ENCODE measurements at places on chromosomes 5 and 9.

DNA sequence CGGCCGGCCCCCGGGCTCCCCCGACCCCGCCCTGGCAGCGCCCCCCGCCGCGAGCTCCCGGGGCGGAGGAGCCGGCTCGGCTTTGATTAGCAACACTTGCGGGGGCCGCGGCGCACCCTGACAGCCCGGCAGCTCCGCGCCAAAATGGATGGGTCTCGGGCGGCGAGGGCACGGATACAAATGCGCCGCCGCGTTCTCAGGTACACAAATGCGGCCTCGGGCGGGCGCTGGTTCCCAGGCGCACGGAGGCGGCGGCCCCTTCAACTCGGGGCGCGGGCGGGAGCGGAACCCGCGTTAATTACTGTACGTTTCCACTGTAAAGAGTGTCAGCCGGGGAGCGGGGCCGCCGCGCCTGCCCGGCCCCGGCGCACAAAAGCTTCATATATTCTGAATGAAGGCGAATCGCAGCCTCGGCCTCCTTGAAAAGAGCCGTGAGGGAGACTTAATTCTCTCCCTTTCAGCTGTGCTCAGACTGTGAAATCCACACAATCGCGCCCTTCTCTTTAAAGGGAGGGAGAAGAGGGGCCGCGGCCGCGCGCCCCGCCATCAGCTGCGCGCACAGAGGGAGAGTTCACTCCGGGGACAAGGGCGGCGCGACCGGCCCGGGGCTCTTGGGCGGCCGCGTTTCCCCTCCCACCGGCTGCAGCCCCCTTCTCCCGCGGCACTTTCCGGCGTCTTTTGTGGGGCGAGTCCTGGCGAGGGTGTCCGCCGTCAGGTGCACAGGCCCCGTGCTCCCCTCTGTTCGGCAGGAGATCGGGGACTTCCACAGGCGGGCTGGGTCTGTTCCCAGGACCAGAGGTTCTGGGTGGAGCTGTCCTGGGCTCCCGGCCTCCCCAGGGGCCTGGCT is 27.0 kb downstream of the MSX2 start:
- H3K4me1 ChIP-seq = peaks cover 47% of the 10 kb centered on the region
- no peaks in the 10 kb centered on the region for H3K27me3 ChIP-seq
- peak; percentile 47 for DNase-seq
- H3K27ac ChIP-seq = peak overlapping the region; percentile 97

- H3K4me1 ChIP-seq = no peaks in the 10 kb centered on the region
- H3K27me3 ChIP-seq = peaks cover 4% of the 10 kb centered on the region
- H3K36me3 ChIP-seq = no peaks in the 10 kb centered on the region
- H3K4me3 ChIP-seq = no peak overlapping the region
- no peak overlapping the region for H3K27ac ChIP-seq
- DNase-seq = no peak
Observed at GRCh38 chr9:103997856-103998370, 96.2 kb upstream of the SMC2 start.

DNA sequence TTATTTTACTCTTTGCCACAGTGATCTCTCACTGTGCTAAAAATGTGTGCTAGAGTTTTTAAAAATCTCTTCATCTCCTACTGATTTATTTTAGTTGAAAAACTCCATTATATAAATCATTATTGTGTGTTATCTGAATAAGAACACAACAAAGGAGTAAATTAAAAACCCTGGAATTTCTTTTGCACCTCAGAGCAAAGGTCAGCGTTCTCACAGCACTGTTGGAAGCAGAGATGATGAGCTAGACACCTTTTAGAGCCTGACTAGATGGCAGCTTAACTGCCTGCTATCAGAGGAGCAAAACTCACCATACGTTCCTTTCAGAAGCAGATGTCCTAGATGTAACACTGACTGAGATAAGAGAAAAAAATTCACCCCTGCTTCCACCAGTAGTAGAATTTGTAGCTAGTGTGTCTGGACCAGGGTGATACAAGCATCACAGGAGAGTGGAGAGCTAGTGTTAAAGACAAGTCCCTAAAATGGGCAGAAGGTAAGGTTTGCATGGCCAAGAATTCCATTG is 147.1 kb downstream of the ENTREP1 start:
- no peak overlapping the region for H3K4me3 ChIP-seq
- DNase-seq = no peak
- no peaks in the 10 kb centered on the region for H3K36me3 ChIP-seq
- no peaks in the 10 kb centered on the region for H3K27me3 ChIP-seq
- no peak overlapping the region for H3K27ac ChIP-seq
- peaks cover 20% of the 10 kb centered on the region for H3K4me1 ChIP-seq

GRCh38 chr9:18889550-18889949 is 143.5 kb downstream of the SAXO1 start:
- no peak overlapping the region for H3K27ac ChIP-seq
- DNase-seq = no peak
- no peaks in the 10 kb centered on the region for H3K27me3 ChIP-seq
- H3K36me3 ChIP-seq = peaks cover 25% of the 10 kb centered on the region
- no peak overlapping the region for H3K4me3 ChIP-seq

GRCh38 chr5:127813633-127814587 is 110.7 kb downstream of the CCDC192 start:
- H3K27me3 ChIP-seq = no peaks in the 10 kb centered on the region
- peak overlapping the region; percentile 58 for H3K27ac ChIP-seq
- no peaks in the 10 kb centered on the region for H3K36me3 ChIP-seq
- peaks cover 15% of the 10 kb centered on the region for H3K4me1 ChIP-seq
- H3K4me3 ChIP-seq = no peak overlapping the region

DNA sequence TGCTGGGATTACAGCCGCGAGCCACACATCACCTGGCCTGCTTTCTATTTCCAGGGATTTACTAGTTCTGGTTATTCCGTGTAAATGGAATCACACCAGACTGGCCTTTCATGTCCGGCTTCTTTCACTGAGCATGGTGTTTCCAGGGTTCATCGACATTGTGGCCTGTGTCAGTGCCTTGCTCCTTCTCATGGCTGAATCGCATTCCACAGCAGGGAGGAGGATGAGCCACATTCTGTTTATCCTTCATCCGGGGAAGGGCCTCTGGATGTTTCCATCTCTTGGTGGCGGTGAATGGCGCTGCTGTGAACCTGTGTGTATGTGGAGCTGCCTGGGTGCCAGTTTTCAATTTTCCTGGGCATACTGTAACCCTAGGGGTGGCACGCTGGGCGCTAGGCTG is 58.7 kb upstream of the RNU6ATAC start:
- peak overlapping the region; percentile 66 for H3K27ac ChIP-seq
- no peak overlapping the region for H3K4me3 ChIP-seq
- no peak for DNase-seq

- DNase-seq = no peak
- H3K27ac ChIP-seq = no peak overlapping the region
- H3K36me3 ChIP-seq = no peaks in the 10 kb centered on the region
- no peak overlapping the region for H3K4me3 ChIP-seq
Observed at GRCh38 chr5:14773588-14773987, 98.0 kb downstream of the ANKH start.

GRCh38 chr5:1437226-1437829 is 7.9 kb downstream of the SLC6A3 start:
- no peak overlapping the region for H3K4me3 ChIP-seq
- H3K27me3 ChIP-seq = peaks cover 50% of the 10 kb centered on the region
- H3K27ac ChIP-seq = no peak overlapping the region
- H3K4me1 ChIP-seq = no peaks in the 10 kb centered on the region
- DNase-seq = no peak

GRCh38 chr5:93602241-93603077 is 19.4 kb downstream of the NR2F1 start:
- peaks cover 15% of the 10 kb centered on the region for H3K4me1 ChIP-seq
- H3K36me3 ChIP-seq = no peaks in the 10 kb centered on the region
- H3K4me3 ChIP-seq = peak overlapping the region; percentile 39
- H3K27me3 ChIP-seq = peaks cover 32% of the 10 kb centered on the region

DNA sequence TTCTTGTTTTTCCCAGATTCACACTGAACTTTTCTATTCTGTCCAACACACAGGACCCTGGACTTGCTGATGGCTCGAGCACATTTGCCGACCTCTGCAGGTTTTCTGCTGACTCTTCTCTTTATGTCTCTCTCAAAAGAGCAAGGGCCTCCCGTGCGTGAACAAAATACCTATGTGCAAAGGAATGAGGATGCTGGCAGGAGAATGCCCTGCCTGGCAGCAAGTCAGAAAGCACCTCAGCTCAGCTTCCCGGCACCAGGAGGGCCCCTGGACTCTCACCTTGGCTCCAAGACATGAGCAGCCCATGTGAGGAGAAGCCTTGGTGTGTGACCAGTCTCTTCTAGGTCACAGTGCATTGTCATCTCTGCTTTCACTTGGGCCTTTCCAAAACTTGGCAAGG is 36.1 kb downstream of the PAPPA start:
- no peak overlapping the region for H3K27ac ChIP-seq
- H3K4me3 ChIP-seq = no peak overlapping the region
- DNase-seq = no peak
- H3K36me3 ChIP-seq = no peaks in the 10 kb centered on the region
- peaks cover 1% of the 10 kb centered on the region for H3K27me3 ChIP-seq

DNA sequence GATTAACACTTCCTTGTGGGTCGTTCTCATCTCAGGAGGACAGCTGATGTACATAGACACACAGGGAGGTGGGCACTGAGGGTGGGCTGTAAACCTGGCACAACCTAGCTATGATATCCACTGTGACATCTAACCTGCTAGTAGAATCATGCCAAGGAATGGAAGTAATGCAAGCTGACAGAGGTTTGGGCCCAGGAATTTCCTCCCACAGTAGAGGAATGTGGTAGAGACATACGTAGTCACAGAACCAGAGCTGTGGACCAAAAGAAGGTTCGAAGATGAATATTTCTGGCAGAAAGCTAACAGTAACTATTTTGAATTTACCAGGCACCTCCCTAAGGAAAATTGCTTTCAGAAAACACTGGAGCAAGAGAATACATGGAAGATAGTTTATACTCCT is 15.2 kb upstream of the DNAJC25 start:
- DNase-seq = no peak
- H3K4me3 ChIP-seq = no peak overlapping the region
- peaks cover 2% of the 10 kb centered on the region for H3K4me1 ChIP-seq
- H3K27me3 ChIP-seq = peaks cover 5% of the 10 kb centered on the region

DNA sequence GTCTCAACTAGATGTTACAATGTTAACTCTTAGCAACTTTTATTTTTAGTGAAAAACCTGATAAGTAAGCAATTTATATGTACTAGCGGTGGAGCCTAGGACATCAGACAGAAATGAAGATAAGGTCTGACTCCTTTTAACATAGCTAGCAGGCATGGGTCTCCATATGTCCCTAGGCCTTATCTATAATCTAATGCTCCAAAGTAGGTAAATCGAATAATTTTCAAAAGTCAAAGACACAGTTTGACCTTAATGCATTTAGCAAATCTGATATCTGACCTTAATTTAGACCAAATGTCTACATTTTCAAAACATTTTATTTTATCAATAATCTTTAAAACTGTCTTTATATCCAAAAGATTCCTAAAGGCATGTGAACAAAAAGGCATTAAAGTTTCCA is 305.0 kb upstream of the CCNH start:
- H3K4me3 ChIP-seq = no peak overlapping the region
- H3K36me3 ChIP-seq = no peaks in the 10 kb centered on the region

GRCh38 chr5:77498952-77499351 is 6.8 kb upstream of the WDR41 start:
- DNase-seq = no peak
- H3K27me3 ChIP-seq = peaks cover 52% of the 10 kb centered on the region
- H3K36me3 ChIP-seq = peaks cover 6% of the 10 kb centered on the region
- no peak overlapping the region for H3K4me3 ChIP-seq
- no peaks in the 10 kb centered on the region for H3K4me1 ChIP-seq

GRCh38 chr9:109476642-109477257 is 21.4 kb downstream of the PTPN3 start:
- peak overlapping the region; percentile 4 for H3K27ac ChIP-seq
- H3K4me1 ChIP-seq = peaks cover 19% of the 10 kb centered on the region
- DNase-seq = no peak
- no peaks in the 10 kb centered on the region for H3K36me3 ChIP-seq

GRCh38 chr5:151225475-151225874 is 1.6 kb upstream of the CCDC69 start:
- no peaks in the 10 kb centered on the region for H3K36me3 ChIP-seq
- H3K4me3 ChIP-seq = no peak overlapping the region
- DNase-seq = no peak
- H3K27ac ChIP-seq = no peak overlapping the region
- H3K4me1 ChIP-seq = peaks cover 14% of the 10 kb centered on the region

DNA sequence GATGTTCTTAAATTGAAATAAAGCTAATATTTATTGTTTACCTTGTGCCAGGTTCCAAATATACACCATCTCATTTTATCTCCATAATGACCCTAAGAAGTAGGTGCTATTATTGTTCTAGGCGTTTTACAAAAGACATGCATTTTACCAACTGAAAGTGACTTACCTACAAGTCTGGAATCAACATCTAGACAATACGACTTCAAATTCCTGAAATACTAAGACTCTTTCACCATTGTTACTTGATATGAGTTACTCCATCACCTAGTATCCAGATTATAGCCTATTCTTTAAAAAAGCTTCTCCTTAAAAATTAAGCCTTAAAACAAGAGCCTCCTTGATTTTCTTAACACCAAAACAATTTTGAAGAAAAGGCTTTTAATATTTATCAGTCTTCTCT is 13.3 kb downstream of the HACD4 start:
- H3K27ac ChIP-seq = no peak overlapping the region
- peaks cover 7% of the 10 kb centered on the region for H3K4me1 ChIP-seq
- H3K36me3 ChIP-seq = peaks cover 37% of the 10 kb centered on the region
- no peak for DNase-seq

DNA sequence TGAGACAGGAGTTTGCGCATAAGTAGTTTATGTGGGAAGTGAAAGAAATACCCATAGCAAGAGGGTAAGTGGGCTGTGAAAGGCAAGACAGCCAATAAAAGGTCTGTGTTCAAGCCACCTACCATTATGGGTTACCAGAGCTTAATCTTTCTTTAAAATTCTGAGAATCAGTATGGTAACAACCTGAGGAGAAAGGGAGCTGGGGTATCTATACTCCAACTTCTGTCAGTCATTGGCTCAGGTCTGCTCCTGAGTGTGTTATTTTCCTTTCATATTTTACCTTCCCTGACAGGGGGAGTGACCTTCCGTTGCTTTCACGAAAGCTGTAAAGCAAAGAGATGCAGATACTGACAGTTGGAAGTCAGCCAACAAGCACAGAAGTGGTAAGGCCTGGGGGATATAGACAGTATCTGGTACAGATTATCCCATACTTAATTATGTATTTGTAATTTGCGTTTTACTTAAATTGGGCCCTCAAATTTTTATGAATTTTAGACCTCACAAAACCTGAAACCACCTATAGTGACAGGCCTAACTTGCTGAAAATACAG is 233.4 kb downstream of the RAB3C start:
- H3K4me1 ChIP-seq = peaks cover 7% of the 10 kb centered on the region
- no peak overlapping the region for H3K27ac ChIP-seq
- no peaks in the 10 kb centered on the region for H3K27me3 ChIP-seq
- no peak overlapping the region for H3K4me3 ChIP-seq
